ENCODE measurements at places on chromosomes 3 and 15.
A peak's percentile ranks its signal among the peaks of the same experiment; 100 is the strongest.

DNA sequence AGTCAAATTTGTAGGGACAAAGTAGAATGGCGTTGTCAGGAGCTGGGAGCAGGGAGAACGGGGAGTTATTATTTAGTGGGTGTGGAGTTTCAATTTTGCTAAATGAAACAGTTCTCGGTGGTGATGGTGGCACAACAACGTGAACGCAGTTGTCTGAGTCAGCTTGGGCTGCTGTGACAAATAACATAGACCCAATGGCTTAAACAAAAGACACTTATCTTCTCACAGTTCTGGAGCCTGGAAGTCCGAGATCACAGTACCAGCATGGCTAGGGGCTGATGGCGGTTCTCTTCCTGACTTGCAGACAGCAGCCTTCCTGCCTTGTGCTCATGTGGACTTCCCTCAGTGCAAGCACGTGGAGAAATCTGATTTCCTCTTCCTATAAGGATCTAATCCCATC, 90.2 kb downstream of the CHSY1 start:
- DNase-seq = no peak

GRCh38 chr3:20637729-20638128, 451.7 kb upstream of the SGO1 start:
- no peak for DNase-seq

DNA sequence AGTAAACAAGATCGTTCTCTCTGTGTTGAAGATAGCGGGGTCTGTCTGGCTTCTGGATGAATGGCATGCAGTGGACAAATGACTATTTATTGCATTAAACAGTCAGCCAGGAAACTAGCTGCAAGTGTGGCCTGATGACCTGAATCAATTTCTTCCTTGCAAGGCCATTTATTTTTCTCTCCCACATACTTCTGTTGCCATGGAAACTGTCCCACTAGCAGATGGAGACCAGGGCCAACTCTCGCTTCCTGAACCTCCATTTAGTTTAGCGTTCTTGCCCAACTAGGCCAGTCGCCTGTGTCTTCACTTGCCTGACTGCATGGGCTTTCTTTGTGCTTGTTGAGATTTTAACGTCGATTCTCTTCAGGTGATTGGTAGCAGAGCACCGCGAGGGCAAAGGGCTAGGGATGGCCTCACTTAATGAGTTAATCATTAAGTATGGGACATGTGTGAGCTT, 27.6 kb downstream of the LMCD1 start:
- peak; percentile 78 for DNase-seq

DNA sequence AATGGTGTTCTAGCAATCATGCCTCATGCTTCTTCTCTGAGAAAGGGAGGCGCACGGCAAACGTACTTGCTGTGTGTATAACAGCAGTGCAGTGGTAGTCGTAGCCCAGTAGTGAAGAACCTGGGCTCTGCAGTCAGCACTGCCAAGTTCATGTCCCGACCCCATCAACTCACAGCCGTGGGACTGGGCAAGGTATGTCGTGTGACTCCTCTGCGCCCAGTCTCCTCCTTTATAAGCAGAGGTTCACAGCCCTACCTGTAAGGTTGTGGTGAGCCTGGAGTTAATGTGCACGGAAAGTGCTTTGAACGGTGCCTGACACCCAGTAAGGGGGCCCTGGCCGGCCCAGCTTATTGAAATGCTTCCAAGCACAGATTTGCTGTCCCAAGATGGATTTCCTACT, 26.6 kb downstream of the EHD4 start:
- DNase-seq = no peak

GRCh38 chr3:17143893-17144664, 259.3 kb downstream of the PLCL2 start:
- DNase-seq = no peak

DNA sequence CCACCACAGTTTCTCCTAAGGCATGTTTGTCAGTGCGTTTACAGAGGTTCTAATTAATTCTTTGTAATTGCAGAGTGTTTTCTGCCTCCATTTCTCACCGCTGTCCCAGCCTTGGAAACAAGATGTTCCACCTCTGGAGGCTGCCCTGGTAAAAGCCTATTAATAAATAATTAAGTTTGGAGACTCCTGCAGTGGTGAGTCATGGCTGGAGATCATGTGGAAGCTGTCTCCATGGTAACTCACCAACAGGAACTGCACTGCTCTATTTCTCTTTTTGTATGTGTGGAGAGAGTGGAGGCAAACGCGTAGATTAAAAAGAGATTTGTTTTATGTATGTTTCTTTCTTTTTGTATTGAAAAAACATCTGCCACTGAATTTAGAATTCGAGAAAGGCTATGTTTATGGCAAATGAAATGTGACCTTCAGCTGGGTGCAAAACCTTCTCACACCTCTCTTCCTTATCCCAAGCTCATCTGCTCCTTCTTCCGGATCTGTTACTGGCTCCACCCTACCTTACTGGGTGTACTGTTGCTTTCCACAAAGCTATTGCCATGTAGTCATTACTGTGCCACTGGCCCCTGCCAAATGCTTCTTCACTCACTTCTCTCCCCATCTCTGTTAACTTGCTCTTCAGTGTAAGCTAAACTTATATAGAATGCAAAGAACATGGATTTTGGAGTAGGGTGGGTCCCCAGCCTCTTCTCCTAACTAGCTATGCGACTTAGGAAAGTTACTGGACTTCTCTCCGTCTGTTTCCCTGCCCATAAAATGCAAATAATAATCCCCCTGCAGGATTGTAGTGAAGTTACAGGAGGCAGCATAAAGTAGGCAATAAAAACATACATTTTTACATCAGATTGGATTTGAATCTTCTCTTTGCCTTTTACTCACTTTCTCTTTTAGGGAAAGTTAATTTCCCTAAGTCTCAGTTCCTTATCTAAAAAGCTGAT, 778.5 kb downstream of the NTRK3 start:
- DNase-seq = no peak

DNA sequence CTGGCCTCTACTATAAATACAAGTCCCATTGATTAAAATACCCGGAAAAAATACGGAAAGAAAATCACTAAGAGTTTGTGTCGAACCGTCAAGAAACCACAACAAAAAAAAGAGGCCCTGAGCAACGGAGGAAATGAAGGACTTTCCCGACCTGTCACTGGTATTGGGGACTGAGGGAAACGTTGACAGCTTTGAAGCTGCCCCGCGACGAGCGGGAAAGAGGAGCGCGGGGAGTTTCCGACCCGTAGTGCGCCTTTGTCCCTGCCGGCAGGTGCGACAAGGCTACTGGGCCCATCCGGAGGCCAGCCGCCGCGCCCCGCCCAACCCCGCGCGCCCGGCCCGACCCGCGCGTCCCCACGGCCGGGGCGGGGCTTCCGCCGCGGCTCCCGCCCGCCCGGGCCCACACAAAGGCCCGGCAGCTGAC, 416 bp downstream of the PBRM1 start:
- peak; percentile 90 for DNase-seq

DNA sequence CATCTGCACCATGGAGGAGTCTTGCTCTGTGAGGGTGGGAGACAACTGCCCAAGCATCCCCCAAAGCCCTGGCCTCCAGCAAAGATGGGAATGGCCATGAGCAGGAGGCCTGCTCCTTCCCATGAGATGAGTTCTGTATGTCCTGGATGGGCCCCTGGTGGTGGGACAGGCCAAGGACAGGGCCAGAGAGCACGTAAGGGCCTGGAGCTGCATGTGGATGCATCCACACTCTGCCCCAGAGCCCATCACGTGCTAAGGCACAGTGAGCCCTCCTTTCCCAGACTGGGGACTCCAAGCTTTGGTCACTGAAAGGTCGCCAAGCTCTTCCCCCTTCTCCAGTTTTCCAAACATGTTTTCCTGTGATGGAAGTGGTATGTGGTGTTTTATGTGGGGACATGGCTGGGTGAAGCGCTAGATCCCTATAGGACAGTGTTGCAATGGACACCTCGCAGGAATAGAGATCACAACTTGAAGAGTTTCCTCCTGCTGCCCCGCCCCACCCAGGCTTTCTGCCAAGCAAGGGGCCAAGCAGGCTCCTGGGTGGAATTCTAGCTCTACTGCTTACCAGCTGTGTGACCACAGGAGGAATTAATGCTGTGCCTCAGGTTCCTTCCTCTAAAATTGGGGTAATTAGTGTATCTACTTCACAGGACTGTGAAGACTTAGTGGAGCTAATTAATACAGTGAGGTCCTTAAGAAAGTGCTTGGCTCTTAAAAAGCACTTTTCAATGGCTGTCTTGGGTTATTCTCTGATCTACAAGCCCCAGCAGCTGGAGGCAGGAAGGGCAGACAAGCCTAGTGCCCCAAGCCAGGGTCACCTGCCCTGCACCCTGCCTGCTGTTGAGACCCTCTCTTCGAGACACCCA, 106.4 kb upstream of the RPL32 start:
- no peak for DNase-seq

GRCh38 chr15:38828031-38828532, 263.5 kb upstream of the RASGRP1 start:
- DNase-seq = no peak

GRCh38 chr3:138877226-138877625, 42.5 kb upstream of the PIK3CB start:
- DNase-seq = no peak

GRCh38 chr15:20272422-20273184, 269.0 kb downstream of the GOLGA6L6 start:
- no peak for DNase-seq

DNA sequence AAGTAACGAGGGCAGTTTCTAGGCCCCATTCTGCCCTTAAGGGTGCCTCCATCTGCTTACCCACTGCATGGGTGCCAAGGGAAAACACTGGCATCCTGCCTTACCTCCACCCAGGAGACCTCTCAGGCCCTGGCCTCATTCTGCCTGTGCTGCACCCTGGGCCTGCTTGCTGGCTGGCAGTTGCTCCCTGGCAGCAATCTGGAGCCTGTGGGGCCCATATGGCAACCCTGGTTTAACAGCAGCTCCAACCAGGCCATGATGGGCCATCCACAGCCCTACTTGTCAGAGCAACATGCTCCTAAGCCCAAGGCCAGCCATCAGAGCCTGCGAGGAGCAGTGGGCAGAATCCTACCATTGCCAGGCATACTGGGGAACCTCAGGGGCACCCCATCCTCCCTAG, 3.7 kb downstream of the C3orf18 start:
- DNase-seq = no peak

DNA sequence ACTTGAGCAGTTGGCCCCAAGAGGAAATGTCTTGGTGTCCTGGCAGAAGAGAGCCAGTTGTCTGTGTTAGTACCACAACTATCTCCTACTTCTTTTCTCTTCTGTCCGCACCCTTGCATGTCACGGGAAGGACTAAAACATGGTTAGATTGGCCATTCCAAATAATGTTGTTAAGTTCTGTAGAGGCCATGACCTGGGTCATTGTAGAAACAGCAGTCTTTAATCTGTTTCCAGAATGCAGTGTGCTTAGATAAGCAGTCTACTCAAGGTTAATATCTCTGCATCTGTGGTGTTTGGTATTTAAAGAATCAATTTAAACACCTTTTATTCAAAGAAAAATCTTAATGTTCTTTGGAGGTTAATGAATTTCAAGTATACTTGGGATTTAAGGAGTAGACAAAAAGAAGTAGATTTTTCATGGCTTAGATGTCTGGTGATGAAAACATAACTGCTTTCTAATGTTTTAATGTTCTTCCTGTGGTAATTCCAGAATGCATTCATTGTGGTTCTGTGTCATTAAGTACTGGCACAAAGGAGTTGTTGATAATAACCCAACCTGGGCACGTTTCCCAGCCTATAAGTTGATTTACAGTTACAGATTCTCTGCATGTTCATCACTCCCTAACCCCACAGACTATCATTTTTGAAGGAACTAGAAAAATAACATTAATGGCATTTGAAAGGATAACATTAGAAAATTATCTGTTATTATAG, 58.9 kb downstream of the TMEM108 start:
- no peak for DNase-seq

- no peak for DNase-seq
Observed at GRCh38 chr3:143410259-143410658, 290.7 kb downstream of the CHST2 start.

DNA sequence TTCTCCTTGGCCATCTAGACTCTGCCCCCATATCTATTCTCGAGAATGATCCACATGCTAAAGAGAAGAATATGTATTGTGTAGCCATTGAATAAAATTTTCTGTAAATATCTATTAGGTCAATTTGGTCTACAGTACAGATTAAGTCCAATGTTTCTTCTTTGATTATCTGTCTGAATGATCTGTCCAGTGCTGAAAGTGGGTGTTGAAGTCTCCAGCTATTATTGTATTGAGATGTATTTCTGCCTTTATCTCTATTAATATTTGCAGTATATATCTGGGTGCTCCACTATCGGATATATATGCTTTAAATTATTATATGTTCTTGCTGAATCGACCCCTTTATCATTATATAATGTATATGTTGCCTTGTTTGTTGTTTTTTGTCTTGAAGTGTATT, 384.9 kb upstream of the ROBO1 start:
- DNase-seq = no peak

DNA sequence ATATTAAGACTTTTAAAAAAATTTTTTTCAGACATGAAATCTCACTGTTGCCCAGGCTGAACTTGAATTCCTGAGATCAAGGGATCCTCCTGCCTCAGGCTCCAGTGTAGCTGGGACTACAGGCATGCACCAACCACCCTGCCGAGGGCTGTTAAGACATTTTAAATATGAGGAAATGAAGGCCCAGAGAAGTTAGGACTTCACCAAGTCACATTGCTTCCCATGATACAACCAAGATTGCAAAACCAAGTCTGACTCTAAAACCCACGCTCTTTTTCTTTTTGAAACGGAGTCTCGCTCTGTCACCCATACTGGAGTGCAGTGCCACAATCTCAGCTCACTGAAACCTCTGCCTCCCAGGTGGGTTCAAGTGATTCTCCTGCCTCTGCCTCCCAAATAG, 28.0 kb downstream of the PTPN9 start:
- DNase-seq = no peak

DNA sequence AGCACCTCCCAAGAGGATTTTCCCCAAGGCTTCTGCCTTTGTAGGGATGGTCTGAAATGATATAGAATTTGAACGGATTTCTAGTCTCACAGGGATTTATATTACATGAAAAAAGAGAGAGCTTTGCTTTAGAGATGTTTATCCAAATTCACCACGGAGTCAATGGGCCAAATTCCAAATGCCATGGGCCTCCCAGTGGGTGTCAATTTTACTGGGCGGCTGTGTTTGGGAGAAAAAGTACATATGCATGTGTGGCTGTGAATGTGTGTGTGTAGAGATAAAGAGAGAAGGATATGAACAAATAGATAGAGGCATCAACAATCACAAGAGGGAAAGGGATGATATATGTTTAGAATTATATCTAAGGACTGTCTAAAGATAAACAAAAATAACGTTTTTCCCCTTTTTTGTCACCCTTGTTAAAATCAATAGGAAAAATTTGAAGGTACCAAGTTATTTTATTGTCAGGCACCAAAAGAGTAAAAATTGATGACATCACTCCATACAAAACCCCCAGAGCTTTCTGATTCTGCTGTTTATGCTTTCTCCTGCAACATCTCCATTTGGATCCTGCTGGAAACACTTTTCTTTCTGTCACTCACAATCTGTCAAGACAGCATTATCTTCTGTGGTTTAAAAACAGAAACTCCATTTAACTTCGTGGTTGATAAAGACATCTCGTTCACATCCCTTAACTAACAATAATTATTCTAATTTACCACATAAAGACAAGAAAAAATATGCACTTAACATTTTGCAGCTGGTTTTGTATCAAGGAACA, 160.7 kb downstream of the FHIT start:
- DNase-seq = no peak
